ENCODE measurements at places on chromosomes 2 and 18.
A peak's percentile ranks its signal among the peaks of the same experiment; 100 is the strongest.

DNA sequence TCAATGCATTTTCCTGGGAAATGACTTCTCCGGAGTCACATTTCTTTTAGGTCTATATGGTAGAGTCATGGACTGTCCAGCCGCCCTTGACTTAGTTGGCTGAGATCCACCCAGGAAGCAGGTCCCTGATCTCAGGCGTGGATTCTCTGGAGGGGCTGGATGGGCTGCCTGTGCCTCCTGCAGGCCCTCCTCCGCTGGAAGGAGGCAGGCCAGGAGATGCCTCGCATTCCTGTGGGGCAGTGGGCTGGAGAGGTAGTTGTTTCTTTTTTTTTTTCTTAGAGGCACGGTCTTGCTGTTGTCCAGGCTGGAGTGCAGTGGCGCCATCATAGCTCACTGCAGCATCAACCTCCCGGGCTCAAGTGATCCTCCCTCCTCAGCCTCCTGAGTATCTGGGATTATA is 129.0 kb upstream of the MYCN start:
- DNase-seq, result no peak

DNA sequence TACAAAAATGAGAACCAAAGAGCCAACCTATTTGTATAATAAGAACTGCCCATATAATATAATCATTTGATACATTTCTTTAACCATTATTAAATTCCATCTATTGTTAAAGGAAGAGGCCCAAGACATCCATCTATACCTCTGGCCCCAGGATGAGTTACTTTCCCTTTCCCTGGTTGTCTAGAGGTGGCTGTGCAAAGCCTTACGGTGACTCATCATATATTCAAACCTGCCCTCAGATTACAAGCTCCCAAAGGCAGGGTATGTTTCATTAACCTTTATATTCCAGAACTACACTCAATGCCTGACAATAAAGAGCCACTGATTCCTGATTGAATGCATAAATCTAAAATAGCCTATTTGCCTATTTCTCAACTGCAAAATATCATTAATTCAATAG is 105.8 kb upstream of the PID1 start:
- no peak for DNase-seq

DNA sequence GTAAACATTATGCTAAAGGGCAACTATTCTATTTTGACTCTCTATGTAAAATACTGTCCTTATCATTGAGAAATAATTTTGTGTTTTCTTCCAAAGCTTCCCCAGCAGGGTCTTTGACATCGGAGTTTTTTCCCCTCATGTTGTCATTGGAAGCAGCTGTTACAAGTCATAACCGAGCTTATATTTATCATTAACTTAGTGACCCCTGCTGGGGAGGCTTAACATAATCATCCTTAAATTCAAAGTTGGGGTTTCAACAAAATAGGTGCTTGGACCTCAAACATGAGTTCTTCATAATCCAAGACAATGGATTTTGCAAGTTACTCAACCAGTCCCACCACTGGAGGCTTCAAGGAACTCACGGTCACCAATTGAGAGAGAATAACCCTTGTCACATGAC is 330.9 kb downstream of the DCC start:
- no peak for DNase-seq

- DNase-seq, result peak; percentile 37
Measured at GRCh38 chr2:219218217-219218731, 484 bp downstream of the ABCB6 start.
